Cardiac muscle cell (in vitro differentiated cells and primary cell): ENCODE measurements at places on chromosomes 16 and 17.

DNA sequence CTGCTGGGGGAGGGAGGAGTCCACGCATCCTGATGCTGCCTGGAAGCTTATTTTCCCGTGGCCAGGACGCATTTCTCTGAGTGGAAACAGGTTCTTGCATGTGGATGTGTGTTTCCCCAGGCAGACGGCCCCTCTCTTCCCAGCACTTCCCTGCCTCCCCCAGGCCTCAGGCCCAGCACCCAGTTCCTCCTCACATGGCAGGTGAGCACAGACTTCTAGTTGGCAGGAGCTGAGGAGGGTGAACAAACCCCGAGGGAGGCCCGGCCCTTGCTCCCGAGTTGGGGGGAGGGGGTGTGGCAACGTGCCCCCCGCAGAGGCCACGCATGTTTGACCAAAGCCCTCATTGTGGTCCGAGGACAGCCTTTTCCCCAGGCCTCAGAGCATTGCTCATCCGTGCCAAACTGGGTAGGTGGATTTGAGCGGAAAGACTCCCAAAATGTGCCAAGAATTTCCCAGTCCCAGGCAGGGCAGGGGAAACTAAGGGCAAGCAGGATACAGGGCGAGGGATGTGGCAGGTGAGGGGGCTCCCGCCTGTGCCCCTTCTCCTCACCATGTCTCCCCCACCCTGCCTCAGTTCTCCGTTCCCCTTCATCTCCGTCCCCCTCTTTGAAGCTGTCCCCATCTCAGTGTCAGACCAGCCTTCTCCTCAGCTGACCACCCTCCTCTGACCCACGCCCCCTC is 1.5 kb upstream of the SPEM1 start:
- DNase-seq: no peak

DNA sequence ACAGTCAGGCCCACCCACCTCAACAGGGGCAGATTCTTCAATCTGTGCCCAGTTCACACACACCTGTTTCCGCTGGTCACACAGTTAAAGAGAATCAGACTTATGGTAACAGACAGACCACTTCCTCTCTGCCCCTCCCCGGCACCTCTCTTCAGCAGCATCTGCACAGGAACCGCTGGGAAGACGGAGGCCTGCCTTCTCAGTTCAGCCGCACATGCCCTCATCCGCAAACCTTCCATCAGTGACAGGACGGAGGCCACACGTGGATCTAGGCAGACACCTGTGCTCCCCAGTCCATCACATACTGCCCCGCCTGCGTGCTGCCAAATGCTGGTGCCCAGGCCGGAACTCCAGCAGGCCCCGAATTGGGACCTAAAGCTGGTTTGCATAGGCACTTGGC is 10.3 kb downstream of the PHB1 start:
- DNase-seq: no peak

DNA sequence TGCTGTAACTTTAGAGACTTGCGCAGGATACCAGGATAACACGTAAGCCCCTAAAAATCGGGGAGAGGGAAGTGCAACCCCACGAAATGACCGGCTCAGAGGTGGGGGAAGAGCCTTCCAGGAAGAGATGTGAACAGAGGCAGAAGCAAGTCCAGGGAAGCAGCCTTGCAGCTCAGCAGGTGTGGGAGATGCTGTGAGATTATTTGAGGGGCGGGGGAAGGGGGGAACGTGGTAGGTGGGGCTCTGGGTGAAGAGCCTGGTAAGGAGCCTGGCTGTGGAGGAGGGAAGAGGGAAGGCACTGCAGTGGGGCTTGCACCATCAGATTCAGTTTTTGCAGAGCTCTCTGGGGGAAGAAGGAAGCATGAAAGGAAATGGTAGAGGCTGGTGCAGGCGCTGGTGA is 95.4 kb upstream of the CACNG5 start:
- DNase-seq: no peak

DNA sequence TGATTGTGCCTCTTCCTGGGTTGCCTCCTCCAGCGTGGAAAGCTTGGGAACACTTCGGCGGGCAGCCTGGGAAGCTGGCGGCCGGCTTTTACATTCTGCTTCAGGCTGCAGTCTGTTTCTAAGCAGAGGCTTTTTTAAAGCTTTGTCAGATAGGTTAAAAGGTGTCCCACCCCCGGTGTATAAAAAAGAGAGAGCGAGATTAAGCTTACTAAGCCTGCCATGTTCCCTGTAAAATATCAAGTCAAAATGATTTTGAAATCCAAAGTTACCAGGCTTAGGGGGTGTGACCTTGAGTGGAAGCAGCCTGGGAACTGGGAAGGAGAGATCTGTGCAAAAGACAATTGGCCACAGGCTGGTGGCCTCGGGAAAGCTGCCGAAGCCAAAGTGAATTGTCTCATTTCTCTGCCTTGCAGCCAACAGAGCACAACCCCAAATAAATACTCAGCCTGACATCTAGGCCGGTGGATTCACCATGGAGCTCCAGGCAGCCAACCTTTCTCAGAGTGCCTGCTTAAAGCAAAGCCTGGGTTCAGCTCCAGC is 254.5 kb downstream of the FTO start:
- DNase-seq: no peak

DNA sequence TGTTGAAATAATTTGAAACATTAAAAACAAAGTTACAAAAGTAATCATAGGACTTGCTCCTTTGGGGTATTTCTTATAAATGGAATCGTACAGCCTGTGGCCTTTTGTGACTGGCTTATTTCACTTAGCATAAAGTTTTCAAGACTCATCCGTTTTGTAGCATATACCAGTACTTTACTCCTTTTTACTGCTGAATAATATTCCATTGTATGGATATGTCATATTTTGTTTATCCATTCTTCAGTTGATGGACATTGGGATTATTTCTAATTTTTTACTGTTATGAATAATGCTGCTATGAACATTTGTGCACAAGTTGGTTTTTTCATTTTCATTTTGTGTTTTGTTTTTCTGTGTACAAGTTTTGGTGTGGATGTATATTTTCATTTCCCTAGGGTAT is 30.0 kb upstream of the RHBDL3 start:
- no peak for DNase-seq

DNA sequence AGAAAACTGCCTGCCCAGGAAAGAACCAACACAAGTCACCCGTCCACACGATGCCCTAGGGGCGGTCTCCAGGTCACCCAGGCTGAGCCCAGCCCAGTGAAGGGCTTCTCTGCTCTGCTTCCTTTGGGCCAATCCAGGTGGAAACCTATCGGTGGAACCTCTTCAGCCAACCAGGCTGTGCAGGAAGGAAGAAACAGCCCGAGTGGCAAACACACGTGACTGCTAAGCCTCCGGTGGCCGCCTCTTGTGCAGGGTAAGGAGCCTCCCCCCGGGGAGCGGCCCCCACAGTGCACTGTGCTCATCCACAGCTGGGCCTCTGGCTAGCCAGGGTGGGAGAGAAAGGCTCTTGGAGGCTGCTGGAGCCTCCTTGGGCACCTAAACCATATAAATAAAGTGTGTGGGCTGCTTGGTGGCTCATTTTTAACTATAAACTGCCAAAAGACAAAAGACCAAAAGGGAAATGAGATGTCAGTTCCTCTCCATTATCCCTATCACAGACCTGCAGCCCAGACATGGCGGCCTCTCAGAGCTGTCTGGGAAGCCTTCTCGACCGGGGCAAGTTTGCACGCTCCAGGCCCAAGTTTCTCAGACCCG is 2.4 kb downstream of the RTN4RL1 start:
- DNase-seq: no peak

DNA sequence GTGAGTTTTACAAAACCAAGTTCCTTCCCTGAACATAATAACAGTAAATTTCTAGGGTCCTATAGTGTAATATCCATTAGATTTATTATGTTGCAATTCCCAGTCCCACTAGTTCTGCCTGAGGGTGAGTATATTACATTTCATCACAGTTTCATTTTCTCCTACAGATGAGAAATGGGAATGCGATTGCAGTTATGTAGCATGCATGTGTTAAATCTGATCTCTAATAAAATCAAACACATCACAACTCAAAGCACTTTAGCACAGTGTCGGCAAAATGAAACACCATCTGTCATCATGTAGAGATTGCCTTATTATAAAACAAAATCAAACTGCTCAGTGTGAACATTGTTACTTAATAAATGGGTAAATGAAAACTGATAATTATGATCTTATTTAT is 180.5 kb upstream of the TOX3 start:
- no peak for DNase-seq

DNA sequence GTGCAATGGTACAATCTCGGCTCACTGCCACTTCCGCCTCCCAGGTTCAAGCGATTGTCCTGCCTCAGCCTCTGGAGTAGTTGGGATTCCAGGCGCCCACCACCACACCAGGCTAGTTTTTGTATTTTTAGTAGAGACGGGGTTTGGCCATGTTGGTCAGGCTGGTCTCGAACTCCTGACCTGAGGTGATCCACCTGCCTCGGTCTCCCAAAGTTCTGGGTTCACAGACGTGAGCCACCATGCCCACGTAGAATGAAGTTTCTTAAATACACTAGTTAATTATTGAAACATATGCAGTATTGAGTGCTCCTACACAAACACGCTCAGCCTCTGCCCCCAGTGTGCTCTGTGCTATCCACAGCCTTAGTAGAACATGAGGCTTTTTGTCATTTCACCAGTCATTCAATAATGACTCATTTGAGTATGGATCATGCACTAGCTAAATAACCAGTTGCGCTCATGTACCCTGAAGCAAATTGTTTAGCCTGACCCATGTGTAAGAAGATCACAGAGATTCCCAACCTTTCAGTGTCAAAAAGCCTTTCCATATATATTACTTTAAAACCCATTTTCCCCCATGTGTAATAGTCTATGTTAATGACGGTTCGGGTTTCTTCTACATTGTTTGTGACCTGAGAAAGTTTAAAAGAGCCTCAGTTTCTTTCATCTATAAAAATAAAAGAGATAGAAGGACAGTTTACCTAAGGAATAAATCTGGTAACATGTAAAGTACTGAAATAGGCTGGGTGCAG is 49.7 kb downstream of the TUBD1 start:
- DNase-seq: peak; percentile 97

- peak; percentile 88 for DNase-seq
These were observed 518.5 kb upstream of the EEF2KMT start for GRCh38 chr16:5615868-5616642.

- DNase-seq: peak; percentile 73
These were observed 25.9 kb downstream of the AP2B1 start for GRCh38 chr17:35612924-35613521.

GRCh38 chr16:2468233-2468724 is 2.8 kb upstream of the NTN3 start:
- no peak for DNase-seq

GRCh38 chr17:3845291-3845620 is 790 bp downstream of the NCBP3 start:
- DNase-seq: no peak

- DNase-seq: no peak
These were observed 1.9 kb downstream of the METRN start for GRCh38 chr16:716768-717325.
